ENCODE measurements at places on chromosomes 6 and 20.

GRCh38 chr20:46190478-46191167 is 72.5 kb downstream of the CD40 start:
- DNase-seq, result no peak

GRCh38 chr20:30598460-30599230 is 658.8 kb upstream of the DEFB115 start:
- no peak for DNase-seq

DNA sequence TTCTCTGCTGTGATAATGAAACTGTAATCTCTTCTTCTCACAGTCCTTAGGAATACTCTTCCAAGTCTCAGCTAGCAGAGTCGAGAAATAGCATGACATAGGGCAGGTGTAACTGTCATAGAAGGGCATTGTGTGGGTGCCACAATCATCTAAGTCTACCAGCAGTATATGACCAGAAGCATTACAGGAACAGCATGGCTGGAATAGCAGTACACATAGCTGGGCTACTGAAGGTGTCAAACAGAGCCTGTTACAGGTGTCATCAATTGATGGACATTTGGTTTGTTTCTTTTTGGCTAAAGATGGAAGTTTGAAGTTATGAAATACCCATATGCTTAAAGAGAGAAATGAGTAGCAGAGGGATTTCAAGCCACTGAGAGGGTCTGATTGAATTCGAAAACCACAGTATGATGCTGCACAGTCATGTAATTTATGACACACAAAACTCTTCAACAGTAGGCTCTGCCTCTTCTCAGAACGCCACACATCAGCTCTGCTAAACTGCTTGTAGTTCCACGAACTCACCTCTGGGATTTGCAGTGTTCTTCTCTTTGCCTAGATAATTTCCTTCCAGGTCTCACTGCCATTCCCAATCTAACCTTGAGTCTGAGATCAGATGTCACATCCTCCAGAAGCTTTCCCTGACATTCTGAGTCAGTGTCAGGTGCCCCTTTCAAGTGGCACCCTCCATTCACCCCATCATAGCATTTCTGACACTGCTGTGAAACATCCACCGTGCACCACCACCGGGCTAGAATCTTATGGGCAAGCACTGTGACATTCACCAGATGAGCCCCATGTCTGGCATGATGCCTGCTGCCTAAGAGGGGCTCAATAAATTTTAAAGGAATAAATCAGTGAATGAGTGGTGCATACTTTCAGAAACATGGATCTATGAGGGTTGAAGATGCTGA is 151.0 kb downstream of the ADAT2 start:
- DNase-seq, result no peak

- no peak for DNase-seq
Observed at GRCh38 chr20:49045440-49046086, 549 bp upstream of the CSE1L start.

DNA sequence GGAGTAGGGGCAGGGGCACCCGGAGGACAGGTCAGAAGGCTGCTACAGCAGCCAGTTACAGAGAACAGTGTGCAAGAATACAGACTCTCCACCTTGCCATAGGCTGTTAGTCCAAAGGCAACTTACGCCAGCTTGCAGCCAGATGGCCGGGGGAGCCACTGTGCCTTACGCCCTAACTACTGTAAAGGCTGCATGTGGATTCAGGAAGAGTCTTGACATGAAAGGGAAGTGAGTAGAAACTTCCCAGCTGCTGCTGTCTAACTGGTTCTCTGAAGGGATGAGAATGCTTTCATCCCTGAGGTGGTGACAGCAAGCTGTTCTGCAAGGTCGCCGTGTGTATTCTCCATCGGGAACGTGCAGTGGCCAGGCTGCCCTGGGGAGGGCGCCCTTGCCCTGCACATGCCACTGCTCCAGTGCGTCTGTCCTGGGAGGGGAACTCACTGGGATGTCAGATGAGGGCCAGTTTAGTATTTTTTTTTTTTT is 46.1 kb downstream of the LYRM4 start:
- DNase-seq, result no peak

DNA sequence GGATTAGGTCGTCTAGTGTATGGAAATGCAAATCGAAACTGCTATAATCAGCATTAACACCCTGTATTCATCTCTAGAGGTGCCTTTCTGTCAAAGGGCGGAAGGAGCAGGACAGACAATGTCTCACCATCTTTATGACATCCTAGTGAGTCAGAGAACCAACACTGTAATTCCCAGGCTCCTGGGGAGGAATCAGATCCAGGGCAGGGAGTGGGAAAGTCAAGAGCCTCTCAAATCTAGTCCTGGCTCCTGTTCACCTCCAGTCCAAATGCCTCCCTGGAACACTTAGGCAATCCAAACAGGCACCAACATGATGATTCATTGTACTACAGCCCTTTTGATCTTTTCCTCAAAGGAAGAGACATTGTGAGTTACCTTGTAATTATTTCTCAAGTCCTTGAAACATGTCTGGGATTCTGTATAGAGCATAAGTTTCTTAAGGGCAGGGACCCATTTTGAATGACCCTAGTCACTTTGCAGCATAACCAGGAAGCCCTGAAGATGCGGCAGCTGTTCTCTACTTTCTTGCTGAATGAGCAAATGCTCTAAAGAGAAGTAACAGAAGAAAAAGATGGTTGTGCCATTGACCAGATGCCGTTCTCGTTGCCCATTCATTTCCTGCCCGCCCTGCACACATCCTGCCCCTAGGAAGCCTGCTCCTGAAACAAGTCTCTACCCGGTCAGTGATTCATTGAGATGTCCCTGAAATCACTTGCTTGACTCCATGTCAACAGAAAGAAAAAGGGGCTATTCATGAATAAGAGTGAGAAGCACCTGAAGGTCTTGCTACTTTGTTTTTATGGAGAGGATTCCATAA is 112.8 kb upstream of the JARID2 start:
- no peak for DNase-seq

DNA sequence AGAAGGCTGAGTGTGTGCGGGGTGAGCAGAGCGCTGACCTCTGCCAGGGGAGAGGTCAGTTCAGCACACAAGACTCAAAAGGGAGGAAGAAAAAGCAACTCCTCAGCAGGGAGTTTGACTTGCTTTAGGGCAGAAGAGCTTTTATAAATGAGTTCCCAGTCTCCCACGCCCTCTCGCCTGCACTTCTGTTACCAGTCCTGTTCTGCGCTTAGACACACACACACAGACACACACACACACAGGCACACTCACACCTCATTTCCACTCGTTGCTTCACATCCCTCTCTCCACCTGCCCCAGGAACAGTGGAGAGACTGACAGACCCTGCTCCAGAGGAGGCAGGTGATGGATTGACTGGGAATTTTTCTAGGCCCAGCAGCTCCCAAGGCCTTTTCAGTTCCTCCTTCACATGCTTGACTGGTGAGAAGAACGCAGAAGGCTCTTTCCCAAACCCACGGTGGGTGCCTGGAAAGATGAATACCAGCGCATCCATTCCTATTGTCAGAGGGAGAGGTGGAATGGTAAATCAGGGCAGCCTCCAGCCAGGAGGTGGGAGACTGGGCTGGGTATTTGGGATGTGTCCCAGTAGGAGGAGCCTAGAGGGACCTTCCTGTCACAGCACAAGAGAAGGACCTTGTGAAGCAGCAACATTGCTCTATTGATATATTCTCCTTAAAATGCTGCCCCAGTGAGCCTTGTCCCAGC is 43.7 kb downstream of the JAG1 start:
- DNase-seq, result no peak

GRCh38 chr20:8254911-8255582 is 123.0 kb downstream of the PLCB1 start:
- DNase-seq, result no peak

DNA sequence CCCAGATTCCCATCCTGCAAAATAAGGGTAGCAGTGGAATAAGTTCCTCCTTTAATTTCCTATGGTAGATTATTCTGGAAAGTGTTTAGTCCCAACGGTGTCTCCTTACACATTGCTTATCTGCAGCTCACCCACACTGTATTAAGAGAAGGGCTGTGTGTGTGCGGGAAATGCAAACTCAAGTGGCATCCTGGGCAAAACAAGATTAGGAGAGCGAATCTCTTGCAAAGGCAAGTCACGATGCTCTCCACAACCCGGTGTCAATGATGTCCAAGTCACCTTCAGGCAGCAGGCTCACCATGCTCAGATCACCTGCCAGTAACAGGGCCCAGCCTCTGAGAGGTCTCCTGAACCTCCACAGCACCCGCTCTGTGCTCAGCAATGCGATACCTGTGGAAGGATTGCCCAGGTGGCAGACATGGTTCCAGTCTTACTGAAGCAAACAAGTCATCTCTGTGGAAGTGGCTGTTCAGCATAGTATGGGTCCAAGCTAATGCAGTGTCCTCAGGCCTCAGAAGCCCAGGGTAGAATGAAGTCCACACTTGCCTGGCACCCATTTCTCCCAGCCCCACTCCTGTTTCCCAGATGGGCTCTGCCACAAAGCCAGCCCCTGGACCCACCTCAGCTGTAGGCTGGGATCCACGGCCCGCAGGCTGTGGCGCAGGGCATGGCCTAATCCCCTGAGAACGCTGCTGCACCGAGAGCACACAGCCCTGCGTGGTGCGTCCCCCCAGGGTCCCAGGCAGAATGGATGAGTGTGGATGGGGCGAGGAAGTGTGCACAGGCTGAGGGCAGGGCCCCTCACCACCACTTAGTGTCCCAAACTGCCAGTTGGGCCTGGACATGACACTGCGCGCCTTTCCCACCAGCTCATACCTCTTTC is 101.2 kb downstream of the PXDC1 start:
- no peak for DNase-seq

GRCh38 chr6:47076422-47077344 is 34.6 kb upstream of the ADGRF1 start:
- no peak for DNase-seq

- DNase-seq, result no peak
Observed at GRCh38 chr6:19035461-19036195, 648.5 kb downstream of the RNF144B start.

DNA sequence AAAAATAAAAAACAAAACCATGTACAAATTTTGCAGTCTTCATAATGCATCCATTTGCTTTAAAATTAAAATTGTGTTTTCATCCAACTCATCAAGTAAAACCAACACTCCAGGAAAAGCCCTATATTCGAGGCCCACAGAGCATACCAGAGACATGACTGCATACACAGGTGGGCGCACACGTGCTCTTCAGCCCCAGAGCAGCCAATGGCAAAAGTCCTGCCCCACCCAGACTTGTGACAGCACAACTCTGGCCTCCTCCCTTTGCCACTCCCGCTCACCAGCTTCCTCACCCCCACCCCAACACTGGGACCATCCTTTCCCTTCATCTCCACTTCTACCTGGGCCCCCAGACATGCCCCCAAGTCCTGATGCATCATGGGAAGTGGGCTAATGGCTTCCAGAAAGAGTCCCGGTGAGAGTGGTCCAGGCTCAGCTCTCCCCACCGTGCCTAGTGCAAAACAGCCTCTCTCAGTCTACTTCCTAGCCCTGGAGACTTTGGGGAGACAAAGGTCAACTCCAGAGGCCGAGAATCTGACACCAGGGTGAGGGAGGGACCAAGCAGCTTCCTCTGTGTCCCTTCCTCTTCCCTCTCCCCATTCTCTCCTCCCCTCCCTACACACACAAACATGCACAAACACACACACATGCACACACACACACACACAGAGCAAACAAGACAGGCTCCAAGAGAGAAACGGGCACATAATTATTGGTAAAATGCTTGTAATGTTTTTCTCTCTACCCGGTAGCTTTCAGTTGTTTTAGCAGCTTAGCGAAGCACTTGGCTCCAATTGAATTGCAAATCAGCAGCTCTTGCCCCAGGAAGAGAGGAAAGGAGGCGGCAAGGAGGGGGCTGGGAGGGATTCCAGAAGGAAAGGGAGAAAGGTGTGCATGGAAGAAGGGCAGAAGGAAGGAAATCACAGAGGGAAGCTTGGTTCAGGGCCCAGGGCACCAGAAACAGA is 14.3 kb downstream of the GRM4 start:
- no peak for DNase-seq

DNA sequence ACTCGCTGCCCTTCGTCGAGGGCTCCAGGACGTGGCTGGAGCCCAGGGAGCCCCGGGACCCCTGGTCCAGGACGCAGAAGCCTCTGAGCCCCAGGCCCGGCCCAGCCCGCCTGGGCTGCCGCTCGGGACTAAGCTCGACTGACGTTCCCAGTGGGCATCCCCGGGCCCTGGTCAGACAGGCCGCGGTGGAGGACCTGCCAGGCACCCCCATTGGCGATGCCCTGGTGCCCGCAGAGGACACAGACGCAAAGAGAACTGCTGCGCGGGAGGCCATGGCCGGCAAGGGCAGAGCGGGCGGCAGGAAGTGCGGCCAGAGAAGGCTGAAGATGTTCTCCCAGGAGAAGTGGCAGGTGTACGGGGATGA is 28.9 kb downstream of the ZNF831 start:
- DNase-seq, result no peak

- no peak for DNase-seq
Observed at GRCh38 chr20:58888103-58888502, 35.6 kb downstream of the GNAS start.

DNA sequence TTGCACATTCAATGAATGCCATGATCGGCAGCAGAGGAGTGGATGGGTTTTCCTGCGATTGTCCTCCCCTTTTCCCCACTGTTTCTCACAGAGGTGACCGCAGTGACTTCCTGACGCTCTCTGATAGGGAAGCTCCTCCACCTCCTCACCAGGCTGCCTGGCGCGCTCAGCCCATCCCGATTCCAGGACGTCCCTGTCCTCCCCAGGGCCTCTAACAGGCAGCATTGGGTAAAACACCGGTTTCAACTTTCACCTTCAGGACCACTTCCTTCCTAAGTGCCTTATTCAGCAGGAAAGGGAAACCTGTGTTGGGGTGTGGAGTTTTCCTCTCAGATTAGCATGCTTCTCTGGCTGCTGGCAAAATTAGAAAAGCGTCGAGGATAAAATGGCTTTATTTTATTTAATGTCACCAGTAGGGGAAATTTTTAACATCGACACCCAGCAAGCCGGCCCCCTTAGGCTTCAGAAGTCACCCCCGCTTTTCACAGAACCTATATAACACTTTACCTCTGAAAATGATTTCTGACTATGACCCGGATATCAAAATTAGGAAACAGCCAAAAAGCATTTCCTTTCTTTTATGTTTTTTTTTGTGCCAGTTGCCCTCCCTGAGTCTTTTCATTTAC is 570.4 kb upstream of the GJE1 start:
- peak; percentile 9 for DNase-seq

- DNase-seq, result no peak
Observed at GRCh38 chr6:70668499-70668812, 773 bp downstream of the SMAP1 start.

GRCh38 chr20:1338096-1338495 is 9.2 kb upstream of the SDCBP2 start:
- DNase-seq, result no peak

GRCh38 chr6:121321282-121321681 is 13.0 kb downstream of the TBC1D32 start:
- DNase-seq, result no peak

GRCh38 chr20:45813006-45813340 is 529 bp downstream of the UBE2C start:
- DNase-seq, result no peak

DNA sequence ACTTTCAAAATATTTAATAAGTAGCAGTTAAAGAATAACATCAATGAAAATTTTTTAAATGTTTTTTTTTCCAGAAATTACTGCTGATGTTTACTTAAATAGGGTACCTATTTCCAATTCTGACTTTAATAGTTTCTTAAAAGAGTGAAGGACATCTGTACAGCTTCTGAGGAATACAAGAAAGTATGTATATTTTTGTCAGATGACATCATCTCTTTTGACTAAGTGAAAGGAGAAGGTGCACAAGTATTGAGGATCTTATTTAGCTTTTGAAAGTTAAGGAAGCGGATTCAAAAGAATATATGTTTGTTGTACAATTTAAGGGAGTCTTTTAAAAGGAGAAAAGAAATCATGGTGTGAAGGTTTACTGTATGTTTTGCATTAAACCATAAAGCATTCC is 90.0 kb upstream of the SLC35B3 start:
- DNase-seq, result no peak

All from progenitor cell of endocrine pancreas (in vitro differentiated cells).